ENCODE measurements at places on chromosomes 3 and 15.
A peak's percentile ranks its signal among the peaks of the same experiment; 100 is the strongest.

DNA sequence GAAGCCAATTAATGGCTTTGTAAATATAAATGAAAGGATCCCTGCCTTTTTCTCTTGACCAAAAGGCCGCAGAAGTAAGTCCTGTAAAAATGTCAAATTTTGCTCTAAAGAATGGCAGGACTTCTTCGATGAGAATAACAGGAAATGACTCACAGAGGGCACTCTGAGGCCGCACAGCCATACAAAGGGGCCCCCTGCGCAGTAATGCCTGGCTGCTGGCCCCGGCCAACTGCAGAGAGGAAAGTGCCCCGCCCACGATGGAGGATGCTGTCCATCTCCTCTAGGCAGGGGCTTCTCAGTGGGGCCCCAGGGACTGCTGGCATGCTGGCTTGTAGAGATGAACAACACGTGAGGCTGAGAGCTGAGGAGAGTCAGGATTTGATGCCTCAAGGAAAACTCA is 18.1 kb upstream of the SCN10A start:
- DNase-seq, result no peak

DNA sequence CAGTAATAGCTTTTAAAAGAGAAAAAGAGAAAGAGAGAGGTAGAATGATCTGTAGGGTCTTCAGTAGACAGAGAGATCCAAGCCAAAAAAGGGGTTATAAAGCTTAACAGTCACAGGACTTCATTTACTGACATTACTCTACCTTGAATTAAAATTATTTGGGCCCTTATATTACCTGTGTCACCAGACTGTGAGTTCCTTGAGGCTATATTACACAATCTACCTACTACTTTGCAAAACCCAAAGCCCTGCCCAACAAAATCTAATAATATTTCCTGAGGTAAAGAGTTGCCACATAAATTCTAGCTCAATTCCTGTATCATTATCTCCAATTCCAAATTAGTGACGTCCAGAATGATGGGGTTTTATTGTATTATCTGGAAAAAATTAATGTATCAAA is 1.9 kb downstream of the UBR1 start:
- DNase-seq, result no peak

GRCh38 chr3:14539742-14540491 is at the start of gene GRIP2:
TSS of gene GRIP2 (minus strand) at chr3:14540342. CDS start at chr3:14540308, 34 bp downstream.
- DNase-seq, result no peak

- no peak for DNase-seq
These were observed 476.0 kb upstream of the TGFBR2 start for GRCh38 chr3:30130391-30130790.

DNA sequence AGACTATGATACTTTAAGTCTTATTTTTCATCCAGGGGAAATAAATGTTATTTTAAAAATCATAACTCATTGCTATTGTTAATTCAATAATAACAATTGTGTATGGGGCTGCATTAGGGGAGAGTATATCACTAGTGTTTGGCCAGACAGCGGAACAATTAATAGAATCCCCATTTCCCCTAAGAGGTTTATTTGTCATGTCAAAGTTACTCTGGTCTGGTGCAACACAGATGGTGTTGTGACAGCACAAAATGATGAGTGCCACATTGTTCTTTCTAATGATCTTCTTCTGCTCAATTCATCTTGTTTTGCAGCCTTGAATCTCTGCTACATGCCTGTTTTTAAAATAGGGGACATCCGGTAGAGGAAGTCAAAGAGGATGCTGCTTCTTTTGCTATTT is 351.6 kb downstream of the NSUN3 start:
- DNase-seq, result no peak

GRCh38 chr15:52392008-52392687 is 96.5 kb upstream of the MYO5C start:
- no peak for DNase-seq

DNA sequence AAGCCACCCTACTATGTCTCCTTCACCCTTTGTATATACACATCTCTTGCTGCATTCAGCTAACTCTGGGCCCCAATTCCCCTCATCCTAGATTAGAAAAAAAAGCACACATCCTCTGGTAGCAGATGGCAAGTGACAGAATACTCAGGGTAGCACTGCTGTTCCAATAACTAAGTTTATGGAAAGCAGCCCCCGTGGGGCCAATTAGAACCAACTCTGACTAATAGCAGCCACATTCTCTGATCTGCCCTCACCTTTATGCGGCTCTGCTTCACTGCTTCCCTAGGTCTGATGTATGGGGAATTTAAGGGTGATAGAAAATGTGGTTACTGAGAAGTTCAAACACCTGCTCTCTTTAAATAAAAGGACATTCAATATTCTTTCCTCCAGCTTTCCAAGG is 74.9 kb upstream of the SETMAR start:
- no peak for DNase-seq

GRCh38 chr15:78626381-78626995 is 5.7 kb upstream of the CHRNA3 start:
- no peak for DNase-seq

DNA sequence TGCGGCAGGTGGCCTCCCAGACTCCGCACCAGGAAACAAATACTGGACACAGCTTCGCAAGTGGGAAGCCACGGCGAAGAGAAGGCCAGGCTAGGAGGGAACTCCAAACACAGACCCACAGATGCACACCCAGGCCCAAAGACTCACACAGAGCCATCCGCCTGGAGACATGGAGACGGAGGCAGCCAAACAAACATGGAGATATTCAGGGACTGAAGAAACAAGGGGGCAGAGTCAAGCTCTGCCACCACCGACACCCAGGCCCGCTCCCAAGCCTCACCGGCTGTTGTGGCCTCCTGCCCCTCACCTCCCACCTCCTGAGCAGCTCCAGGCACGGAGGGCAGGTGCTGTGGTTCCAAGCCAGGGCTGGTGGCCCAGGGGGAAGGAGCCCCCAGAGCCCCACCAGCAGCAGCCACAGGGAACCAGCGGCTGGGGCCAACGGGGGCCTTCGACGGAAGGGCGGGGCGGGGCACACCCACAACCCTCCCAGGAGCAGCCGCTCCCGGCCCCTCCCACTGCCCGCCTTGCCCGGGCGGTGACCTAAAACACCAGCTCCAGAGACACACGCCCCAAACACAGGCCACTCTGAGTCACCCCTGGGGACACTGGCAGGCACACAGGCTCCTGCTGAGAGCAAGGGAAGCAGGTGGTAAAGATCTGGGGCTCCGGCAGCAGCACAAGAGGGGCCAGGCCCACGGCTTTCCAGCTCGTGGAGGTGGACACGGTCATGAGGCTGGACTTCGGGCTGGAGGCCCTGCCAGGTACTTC is 31.9 kb downstream of the TNK2 start:
- no peak for DNase-seq

DNA sequence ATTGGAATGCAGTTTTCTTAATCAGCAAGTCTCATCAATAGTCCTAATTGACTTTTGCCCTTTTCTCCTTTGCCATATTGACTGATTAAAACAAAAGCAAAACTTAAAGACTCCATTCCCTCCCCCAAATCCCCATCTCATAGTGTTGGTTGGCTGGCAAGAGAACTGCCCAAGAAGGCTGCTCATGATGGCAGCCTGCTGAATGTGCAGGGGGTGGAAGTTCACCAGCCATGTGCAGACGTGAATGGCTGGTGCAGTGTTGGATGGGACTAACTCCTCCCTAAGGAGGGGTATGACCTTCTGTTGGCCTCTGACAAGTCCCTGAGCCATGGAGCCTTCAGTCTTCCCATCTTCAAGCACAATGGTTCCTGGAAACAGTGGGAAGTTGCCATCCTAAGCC is 7.0 kb downstream of the SMAD3 start:
- DNase-seq, result no peak

- DNase-seq, result no peak
These were observed 122.0 kb upstream of the HACD2 start for GRCh38 chr3:123706871-123707270.

DNA sequence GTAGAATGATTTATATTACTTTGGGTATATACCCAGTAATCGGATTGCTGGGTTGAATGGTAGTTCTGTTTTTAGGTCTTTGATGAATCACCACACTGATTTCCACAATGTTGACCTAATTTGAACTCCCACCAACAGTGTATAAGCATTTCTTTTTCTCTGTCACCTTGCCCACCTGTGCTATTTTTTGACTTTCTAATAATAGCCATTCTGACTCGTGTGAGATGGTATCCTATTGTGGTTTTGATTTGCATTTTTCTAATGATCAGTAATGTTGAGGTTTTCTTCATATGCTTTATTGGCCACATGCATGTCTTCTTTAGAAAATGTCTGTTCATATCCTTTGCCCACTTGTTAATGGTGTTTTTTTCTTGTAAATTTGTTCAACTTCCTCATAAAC is 340.8 kb downstream of the PLOD2 start:
- no peak for DNase-seq

DNA sequence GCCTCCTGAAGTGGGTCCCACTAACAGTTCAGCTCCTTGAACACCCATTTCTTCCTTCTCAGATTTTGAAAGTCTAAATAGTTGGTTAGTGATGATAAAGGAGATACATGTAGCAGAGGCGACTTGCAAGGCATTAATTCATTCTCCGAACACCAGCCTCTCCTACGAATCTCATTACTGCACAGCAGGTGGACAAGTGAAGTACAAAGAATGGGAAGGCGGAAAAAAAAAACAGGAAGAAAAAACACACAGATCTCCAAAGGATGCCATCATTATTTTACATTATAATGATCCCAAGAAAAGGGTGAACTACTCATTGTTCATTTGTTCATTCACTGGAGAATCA is 276.5 kb downstream of the MAGI1 start:
- peak; percentile 50 for DNase-seq

DNA sequence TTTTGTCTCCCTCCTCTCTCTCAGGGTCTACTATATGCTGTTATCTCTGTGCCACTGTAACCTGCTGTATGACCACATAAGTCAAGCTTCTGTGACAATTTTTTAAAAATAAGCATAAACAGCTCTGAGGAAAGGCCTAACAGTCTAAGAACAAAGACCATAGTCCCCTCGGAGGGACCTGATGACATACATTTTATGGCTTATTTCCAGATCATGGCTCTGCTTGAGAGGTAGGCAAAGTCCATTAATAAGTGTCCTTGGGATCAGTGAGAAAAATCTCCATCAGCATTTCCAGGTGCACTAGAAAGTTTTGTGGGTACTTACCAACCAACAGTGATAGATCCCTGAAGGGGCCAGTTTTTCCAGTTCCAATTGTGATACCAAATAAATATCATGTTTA is 123.8 kb downstream of the TNIK start:
- no peak for DNase-seq

DNA sequence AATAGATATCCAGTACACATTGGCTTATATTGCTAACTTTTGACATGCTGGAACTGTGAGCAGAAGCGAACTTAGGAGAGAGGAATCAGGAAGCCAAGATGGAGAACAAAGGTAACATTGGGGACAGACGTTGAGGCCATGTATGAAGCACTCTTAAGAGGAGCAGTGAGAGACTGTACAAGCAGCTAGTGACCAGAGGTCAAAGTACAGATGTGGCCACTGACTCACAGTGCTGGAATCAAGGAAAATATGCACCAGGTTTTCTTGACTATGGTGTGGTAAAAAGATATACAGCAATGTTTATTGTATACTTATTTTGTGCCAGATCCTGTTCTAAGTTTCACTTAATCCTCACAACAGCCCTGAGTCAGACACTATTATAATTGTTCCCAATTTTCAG is 2.0 kb upstream of the IL20RB start:
- DNase-seq, result no peak

- DNase-seq, result peak; percentile 52
These were observed 27.6 kb downstream of the SPTBN5 start for GRCh38 chr15:41866263-41866703.

DNA sequence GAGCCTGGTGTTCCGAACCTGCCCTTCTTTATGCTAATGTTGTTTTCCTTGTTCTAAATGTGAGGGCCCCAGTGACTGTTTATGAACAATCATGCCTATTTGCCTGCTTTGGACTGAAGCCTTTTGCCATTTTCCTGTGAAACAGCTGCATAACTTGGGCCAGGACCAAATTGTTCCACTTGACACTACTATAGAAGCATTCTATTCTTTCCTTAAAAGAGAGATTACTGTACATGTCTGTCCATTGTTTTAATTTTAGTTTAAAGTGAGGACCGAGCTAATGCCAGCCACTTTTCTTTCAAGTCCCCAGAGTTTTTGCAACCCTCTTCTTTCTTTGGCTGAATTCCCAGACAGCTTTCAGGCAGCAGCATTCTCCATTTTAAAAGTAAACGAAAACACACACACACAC is 980.3 kb downstream of the CADM2 start:
- no peak for DNase-seq

- DNase-seq, result no peak
These were observed 2.3 kb downstream of the STARD5 start for GRCh38 chr15:81321667-81322066.

DNA sequence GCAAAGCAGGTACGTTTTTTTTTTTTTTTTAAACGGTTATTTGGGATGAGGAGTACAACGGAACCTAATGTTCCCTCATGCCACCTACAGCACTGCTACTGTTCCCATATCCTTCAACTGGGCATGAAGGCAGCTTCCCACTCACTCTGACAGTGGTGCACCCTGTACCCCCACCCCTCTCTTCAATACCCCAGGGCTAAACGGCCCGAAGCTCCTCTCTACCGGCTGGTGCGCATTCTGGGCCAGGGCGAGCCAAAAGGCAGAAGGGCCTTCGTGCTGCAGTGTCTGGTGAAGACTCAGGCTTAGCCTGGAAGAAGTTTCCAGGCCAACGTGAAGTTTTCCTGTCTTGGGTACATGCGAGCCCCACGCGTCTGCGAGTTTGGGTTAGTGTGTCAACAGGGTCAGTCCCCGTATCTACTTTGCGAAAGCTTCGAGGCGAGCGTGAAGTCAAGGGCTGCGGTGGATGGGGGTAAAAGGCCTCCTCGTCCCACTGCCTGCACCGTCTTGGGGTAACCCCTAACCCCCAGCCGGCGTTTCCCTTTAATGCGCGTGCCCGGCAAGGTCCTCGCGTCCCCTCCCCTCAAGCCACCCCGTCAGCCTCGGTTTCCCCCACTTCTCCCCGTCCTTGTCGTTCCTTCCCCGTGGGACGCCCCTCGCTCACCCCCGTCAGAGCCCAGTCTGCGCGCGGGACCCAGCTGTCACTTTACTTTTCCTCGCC is 765 bp upstream of the UBE2E2 start:
- DNase-seq, result no peak

- no peak for DNase-seq
These were observed 65.6 kb downstream of the CCDC33 start for GRCh38 chr15:74301583-74302361.

DNA sequence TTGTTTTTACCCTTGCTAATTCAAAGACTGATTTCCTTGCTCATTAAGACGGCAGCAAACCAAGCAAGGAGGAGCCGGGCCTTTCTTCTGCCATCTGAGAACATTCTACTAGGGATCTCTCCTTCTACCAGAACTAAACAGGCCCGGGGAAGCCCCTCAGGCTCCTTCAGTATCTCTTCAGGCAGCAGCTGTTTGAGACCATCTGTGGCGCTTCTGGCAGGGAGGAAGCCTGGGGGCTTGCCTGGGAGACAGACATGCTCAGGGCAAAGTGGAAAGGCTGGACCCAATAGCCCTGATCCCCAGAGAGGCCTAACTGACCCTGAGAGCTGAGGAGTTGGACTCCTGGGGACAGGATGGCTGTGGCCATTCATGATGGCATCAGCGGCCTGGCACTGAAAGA is 67.9 kb downstream of the FEM1B start:
- DNase-seq, result no peak

GRCh38 chr15:73983211-73983727 is 8.8 kb downstream of the STOML1 start:
- no peak for DNase-seq
